Stimulated activated CD4-positive, alpha-beta T cell treated with anti-CD3 and anti-CD28 coated beads, Interleukin-12 subunit alpha, Interleukin-12 subunit beta, amount 100 ng/mL, for 4 hours (primary cell): ENCODE measurements at places on chromosomes 5 and 9.

- DNase-seq, result no peak
Measured at GRCh38 chr5:115342590-115343377, 46.3 kb upstream of the CCDC112 start.

DNA sequence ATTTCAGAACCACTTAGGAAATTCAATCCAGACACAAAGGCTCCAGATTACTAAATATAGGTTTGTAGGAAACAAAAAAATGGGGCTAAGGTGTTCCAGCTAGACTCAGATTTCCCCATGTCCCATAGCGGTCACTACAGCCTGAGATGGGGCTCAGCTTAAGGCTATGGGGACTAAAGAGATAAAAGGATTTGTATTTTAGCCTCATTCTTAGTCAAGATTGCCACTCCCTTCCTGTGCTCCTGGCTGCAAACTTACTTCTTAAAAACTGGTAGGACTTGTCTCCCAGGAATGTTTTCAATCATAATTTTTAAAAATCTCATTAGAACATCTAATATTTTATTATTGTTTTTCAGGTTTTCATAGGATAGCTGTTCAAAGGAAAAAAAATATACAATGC, 253.8 kb upstream of the DAB2 start:
- no peak for DNase-seq

DNA sequence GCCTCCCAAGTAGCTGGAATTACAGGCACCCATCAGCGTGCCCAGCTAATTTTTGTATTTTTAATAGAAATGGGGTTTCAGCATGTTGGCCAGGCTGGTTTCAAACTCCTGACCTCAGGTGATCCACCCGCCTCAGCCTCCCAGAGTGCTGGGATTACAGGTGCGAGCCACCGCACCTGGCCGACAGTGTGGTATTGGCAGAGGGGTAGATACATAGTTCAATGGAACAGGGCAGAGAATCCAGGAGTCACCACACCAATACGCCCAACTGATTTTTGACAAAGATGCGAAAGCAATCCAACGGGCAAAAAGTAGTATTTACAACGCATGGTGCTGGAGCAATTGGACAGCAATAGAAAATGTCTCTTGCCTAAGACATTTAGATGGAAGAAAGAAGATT, 164.0 kb upstream of the PPP1R26 start:
- no peak for DNase-seq

GRCh38 chr5:17831279-17831678, 197.0 kb downstream of the TAF11L14 start:
- no peak for DNase-seq

- no peak for DNase-seq
Measured at GRCh38 chr9:4922730-4923129, 62.3 kb upstream of the JAK2 start.

GRCh38 chr5:73448463-73449136, at the start of gene FOXD1:
FOXD1 (minus strand) TSS chr5:73448777; CDS start chr5:73448362, 415 bp downstream.
- DNase-seq, result no peak
